ENCODE measurements at places on chromosomes 5 and 9. TPM values are rescaled to one million over a fixed set of nuclear protein-coding genes. Genes with fewer than 3 reads are reported as not detected.
A peak's percentile ranks its signal among the peaks of the same experiment; 100 is the strongest.

The HMMR gene
- 24.6 TPM for total RNA-seq

The DBH gene
- total RNA-seq = not detected

GRCh38 chr5:140182803-140183367 is 7.9 kb downstream of the CYSTM1 start:
- no peaks in the 10 kb centered on the region for H3K27me3 ChIP-seq
- H3K36me3 ChIP-seq = no peaks in the 10 kb centered on the region
- peaks cover 6% of the 10 kb centered on the region for H3K4me1 ChIP-seq
- H3K4me3 ChIP-seq = no peak overlapping the region

DNA sequence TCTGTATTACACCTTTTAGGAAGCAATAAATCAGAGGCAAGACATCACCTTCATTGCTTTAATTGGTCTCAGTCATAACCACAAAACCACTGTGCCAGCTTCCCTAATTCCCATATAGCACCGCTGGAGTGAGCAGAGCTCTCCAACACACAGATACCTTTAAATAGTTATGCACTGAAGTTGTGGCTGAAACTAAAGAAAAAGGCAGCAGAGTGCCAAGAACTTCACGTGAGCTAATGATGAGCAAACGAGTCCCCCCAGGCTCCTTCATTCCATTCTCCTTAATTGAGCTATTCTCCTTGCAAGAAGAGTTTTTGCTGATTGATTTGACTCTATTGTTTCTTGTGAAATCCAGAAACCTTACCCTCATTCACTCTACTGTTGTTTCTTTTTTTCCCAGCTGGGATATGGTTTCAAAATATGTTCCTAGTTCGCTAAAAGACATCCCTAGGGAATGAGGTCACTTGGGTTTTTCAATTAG is 501.5 kb downstream of the SPATA31D1 start:
- no peaks in the 10 kb centered on the region for H3K36me3 ChIP-seq
- no peaks in the 10 kb centered on the region for H3K27me3 ChIP-seq
- no peak overlapping the region for H3K27ac ChIP-seq
- H3K4me3 ChIP-seq = no peak overlapping the region
- peaks cover 5% of the 10 kb centered on the region for H3K4me1 ChIP-seq
- peak; percentile 74 for DNase-seq

DNA sequence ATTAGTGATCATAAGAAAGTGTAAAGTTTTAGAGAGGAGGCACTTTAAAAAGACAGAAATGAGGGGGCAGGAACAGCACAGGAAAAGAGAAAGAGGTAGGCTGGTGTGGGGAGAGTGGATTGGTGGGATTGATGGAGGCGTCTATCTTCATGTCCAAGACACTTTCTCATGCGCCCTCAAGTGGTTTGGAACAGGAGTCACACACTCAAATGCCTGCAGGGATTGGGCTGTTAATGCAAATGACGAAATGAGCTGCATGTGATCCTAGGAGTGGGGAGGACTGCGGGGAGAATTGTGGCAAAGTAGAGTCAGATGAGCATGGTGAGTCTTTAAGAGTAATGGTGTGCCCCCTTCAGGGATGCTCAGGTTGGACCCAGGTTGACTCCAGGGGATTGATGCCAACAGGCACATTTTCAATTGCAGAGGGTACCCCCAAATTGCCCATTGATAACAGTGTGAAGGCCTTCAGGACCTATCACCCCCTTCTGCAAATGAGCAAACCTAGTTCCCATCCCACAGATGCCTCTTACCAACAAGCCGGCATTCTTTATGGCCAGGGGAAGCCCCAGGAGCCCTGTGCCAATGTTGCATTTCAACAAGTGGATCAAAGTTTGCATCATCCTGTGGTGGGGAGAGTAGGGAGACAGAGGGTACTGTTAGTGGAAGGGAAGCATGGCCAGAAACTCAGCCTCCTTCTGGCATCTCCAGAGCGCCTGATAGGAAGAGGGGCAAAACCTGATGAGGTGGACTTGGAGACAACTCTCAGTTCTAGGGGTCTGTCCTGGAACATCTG is 5.3 kb downstream of the SLC36A3 start:
- H3K4me1 ChIP-seq = no peaks in the 10 kb centered on the region
- no peak overlapping the region for H3K4me3 ChIP-seq
- no peak overlapping the region for H3K27ac ChIP-seq
- H3K36me3 ChIP-seq = no peaks in the 10 kb centered on the region
- peaks cover 9% of the 10 kb centered on the region for H3K27me3 ChIP-seq
- DNase-seq = peak; percentile 50

- no peaks in the 10 kb centered on the region for H3K36me3 ChIP-seq
- H3K4me3 ChIP-seq = no peak overlapping the region
- no peak for DNase-seq
- H3K27ac ChIP-seq = no peak overlapping the region
- H3K27me3 ChIP-seq = peaks cover 6% of the 10 kb centered on the region
These were observed 266.3 kb downstream of the RAB3C start for GRCh38 chr5:58849223-58849622.

DNA sequence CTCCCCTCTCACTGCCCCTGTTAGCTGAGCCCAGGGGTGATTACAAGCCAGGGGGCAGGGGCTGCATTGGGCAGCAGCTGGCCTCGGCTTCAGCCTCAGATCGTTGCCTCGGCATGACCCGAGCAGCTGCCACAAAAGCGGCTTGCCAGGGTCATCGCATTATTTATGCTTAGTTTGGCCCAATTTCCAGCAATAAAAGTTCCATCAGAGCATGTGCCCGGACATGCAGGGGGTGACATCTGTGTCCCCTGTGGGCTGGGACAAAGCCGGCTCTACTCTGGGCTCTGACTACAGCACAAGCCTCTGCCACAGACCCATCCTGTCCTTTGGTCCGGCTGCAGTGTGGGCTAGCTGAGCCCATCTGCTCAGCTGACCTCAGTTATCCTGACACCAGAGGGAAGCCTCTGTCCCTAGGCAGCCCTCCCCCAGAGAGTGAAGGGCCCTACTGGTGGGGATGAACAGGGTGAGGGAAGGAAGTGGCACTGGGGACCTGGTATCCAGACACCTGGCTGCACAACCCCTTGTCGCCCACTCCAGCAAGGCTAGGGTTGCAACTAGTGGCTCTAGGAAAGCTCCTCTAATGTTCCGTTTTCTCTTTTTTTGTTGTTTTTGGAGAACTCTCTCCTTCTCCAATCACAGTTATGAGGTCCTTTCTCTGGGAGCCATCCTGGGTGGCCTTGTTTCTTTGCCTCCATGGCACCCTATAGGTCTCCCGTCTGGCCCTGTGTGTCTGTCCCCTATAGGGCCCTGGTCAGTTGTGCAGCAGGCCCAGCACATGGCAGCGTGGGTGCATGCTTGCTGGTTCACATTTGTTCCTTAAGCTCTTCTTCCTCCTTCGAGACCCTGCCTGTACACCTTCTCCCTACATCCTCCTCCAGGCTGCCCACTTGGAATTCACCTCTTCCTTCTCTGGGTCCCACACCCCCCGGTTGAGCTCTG is 13.3 kb upstream of the GADD45G start:
- no peak for DNase-seq
- H3K36me3 ChIP-seq = no peaks in the 10 kb centered on the region
- no peak overlapping the region for H3K4me3 ChIP-seq
- peaks cover 3% of the 10 kb centered on the region for H3K4me1 ChIP-seq
- H3K27me3 ChIP-seq = peaks cover 23% of the 10 kb centered on the region

- H3K27ac ChIP-seq = no peak overlapping the region
- no peak for DNase-seq
- no peaks in the 10 kb centered on the region for H3K4me1 ChIP-seq
- no peak overlapping the region for H3K4me3 ChIP-seq
- no peaks in the 10 kb centered on the region for H3K27me3 ChIP-seq
These were observed 24.7 kb downstream of the DNAJA1 start for GRCh38 chr9:33049680-33050361.

DNA sequence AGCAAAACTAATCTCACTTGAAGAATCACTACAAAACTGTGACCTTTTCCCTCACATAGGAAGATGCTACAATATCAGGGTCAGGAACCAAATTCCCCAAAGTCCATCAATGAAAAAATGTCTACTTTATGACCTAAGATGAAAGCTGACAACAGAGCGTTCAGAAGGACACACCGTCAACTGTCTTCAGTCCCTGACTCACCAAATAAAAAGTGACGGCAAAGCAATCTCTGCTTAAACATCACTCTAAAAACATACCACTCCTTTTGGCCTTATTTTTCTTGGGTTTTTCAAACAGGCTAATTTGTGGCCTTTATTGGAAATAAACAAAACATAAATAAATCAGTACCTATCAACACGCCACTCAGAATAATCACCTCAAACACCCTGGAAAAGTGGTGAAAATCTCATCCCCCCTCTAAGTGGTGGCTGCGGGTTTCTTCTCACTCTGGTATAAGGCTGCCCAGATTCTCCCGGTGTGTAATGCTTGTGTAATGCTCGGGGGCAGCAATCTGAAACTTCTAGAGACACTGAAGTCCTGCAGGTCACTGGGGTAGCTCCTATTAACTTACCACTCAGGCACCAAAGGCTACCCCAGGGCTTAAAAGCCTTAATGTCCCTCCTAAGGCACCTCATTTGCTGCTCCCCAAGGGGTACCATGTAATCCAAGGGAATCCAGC is 29.5 kb downstream of the SEMA4D start:
- no peak overlapping the region for H3K4me3 ChIP-seq
- no peak overlapping the region for H3K27ac ChIP-seq
- H3K27me3 ChIP-seq = no peaks in the 10 kb centered on the region
- no peaks in the 10 kb centered on the region for H3K36me3 ChIP-seq
- peaks cover 10% of the 10 kb centered on the region for H3K4me1 ChIP-seq
- no peak for DNase-seq

Measured in IMR-90 (cell line).